M059J (cell line): ENCODE measurements at places on chromosomes 2 and 18.
A peak's percentile ranks its signal among the peaks of the same experiment; 100 is the strongest.

DNA sequence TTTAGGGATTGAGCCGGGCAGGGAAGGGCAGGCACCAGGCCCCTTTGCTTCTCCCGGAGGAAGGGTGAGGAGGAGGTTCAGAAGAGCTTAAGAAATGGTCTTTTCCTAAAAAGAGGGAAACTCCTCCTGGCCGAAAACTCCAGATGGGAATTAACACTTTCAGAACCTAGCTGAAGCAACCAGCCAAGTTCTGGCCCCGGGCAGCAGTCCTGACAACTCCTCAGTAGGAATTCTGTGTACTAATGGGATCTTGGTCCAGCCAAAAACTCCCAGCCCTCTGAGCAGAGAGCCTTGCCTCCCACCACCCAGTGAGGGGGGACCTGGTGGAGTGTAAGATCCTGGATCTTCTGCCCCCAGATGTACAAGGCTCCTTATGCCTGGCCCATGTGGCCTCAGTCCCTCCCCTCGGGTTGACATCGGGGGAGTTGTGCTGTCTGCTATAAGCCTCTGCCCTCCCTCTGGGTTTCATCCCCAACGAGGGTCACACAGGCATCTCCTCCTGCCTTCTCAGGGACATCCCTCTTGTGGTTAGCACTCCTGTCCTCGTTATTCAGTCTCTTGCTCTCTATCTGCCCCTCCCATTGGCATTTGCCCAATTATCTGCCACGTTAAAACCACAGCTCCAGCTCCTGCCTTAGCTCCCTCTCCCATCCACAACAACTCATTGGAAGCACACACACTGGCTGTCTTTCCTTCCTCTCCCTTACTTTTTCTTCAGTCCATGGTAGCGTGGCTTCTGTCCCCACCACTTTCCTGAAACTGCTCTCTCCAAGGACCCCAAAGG lies 184.6 kb downstream of the CYP26B1 start:
- DNase-seq = peak; percentile 77

DNA sequence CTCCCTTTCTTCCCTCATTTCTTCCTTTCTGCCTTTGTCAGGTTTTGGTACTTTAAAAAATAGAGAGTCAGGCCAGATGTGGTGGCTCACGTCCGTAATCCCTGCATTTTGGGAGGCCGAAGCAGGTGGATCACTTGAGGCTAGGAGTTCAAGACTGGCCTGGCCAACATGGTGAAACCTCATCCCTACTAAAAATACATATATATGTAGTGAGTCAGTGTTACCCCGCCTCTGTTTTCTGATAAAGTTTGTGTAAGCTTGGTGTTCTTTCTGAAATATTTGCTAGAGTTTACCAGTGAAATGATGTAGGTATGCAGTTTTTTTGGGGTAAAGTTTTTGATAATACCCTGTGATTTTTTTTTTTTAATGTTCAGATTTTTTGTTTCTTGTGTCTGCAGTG lies 58.8 kb downstream of the DGKD start:
- DNase-seq = peak; percentile 72

DNA sequence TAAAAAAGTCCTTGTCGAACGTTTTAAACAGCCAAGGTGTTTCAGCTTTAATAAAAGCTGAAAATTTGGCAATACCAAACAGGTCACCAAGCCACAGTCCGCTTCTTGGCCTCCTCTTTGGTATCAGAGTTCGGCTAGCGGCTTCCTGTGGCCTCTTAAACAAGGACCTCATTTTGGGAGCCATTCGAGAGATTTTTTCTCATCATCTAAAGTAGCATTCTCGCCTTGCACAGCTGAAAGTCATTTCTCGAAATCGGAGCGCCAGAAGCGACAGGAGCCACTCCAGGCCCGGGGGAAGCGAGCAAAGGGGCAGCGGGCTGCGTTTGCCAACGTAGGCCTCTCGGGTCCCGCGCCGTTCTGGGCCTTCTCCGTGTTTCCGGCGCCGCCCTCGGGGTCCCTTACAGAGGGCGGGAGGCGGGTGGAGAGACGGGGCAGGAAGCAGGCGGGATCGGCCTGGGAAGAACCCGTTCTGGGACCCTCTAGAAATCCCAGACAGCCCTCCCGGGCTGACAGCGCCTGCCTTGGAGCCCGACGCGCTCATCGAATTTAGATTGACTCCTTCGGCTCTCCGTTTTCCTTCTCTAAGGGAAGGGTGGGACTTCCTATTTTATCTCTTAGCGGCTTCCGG lies 522 bp upstream of the ZNF407 start:
- peak; percentile 66 for DNase-seq

DNA sequence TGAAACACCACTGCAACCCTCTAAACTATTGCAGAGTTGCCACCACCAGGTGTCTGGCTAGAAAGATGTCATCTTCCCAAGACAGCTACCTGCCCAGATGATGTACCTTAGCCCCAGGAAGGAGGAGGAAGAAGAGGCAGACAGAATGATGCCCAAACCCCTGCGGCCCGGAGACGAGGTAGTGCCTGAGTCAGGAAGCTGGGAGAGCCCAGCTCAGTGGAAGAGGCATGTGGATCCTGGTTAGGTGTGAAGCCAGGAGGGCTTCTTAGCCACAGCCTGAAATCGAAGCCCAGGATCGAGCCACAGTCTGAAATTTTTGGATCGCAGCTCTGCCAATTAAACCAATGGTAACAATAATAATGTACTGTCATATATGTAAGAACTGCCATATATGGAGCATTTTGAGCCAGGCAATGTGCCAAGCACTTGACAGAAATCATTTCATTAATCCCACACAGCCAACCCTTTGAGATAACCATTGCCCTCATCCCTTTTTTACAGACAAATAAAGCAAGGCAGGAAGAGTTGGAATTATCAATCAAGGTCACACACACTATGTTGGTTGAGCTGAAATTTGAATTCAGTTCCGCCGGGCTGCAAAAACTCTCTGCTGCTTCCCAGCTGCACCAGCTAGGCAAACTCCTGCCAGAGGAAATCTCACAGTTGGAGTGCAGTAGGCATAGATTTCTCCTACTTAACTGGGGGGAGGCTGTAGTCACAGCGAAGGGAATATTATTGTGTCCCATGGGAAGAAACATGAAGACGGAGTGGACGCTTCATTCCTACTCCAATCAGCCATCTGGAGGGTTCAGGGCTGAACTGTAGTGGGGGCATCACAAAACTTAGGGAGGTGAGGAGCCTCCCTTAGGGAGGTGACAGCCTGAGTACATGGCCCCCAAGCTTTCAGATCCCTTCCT lies 19.4 kb upstream of the CYP1B1 start:
- no peak for DNase-seq

GRCh38 chr2:133822517-133823225 lies 254.4 kb upstream of the NCKAP5 start:
- DNase-seq = no peak

DNA sequence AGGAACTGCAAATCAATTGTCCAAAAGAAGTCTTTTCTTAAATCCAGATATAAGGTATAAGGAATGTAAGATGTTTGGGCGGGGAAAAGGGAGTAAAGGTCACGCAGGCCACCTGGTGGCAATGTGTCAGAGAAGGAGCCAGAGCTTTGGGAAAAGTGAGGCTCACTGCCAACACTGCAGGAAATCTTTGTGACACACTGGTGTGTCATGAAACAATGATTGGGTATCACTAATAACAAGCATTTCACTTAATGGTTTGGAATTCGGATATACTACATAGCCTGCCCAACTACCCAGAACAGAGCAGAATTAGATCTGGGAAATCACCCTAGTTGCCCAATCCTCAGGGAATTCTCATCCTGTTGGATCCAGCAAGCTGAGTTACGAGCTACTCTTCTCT lies 61.0 kb downstream of the RBMS1 start:
- peak; percentile 89 for DNase-seq

- DNase-seq = peak; percentile 70
Measured at GRCh38 chr2:230161184-230161583, 58.6 kb downstream of the SP110 start.

GRCh38 chr2:85011098-85011497 lies 40.1 kb downstream of the KCMF1 start:
- no peak for DNase-seq

DNA sequence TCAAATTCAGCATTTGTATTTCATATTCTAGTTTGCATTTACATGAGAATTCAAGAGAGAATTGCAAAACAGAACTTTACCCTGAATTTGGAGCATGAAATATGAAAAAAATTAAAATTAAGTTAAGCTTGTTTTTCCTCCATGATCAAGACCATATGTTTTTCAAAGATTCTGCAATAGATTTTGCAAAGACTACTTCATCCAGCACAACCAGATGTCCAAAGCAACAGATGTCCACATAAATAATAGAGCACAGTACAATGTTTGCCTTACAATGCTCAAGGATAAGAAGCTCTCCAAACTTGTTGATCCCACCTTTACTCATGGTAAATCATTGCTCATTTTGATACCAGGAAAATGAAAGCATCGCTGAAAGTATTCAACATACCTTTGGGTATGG lies 25.6 kb downstream of the FAP start:
- DNase-seq = no peak

DNA sequence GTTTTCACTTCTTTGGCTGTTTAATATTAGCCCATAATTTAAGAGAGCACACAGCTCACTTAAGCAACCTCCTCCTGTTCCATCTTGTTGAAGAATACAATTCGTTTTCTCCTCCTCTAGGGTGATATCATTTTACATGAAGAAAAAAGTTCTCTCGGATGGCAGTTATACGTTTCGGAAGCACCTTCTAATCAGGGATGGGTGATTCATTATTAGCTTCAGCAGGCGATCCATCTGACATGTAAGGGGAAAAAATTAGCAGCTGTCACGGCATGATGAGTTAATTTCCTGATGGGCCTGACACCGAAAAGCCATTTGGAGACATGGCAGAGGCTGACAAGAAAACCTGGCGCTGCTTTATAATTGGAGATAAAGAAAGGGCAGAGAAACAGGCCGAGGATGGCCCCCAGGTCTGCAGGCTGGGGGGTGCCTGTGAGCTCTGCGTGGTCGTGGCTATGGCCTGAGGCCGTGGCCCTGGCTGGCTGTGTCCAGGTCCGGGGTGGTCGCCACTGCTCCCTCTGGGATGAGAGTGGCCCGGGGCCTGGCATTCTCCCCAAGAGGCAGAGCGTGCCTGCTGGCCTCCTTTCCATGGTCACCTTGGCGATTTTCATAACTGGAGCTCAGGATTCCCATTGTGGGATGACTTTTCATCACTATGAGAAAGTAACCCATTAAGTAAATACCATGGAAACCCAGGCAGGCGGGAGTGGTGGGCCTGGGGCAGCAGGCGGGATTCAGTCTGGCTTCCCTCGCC lies 140.1 kb downstream of the PTGR3 start:
- no peak for DNase-seq

- no peak for DNase-seq
Measured at GRCh38 chr2:86633155-86633651, 9.5 kb upstream of the RNF103 start.

DNA sequence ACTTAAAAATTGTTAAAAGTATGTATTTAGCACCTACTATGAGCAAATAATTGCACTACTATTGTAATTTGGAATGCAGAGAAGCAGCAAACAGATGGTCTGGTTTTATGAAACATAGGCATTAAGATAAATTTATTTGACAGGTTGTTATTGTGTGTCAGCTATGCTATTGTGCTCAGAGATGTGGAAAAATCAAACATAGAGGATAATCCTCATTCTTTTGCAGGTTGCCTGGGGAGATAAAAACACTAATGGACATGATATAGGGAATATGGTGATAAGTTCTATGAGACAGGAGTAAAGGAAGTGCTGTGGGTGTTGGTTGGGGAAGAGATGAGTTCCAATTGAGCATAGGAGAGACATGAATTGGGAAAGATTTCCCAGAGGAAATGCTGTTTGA lies 71.3 kb downstream of the PPP1R1C start:
- DNase-seq = peak; percentile 28

DNA sequence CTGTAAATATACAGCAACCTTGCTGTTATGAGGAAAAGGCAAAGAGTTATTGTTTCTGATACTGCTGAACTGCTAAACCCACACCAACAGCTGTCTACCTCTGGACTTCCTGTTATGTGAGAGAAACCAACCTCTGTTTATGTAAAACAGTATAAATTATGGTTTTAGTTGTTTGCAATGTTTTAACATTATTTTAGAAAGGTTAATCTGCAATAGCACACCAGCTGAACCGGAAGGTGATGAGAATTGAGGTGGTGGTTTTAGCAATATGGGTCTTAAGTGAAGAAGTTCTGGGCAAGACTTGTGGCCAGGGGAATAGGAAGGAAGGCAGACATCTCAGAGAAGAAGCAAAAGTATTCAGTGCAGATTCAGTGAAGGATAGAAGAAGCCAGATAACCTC lies 237.8 kb downstream of the PLCL1 start:
- no peak for DNase-seq

DNA sequence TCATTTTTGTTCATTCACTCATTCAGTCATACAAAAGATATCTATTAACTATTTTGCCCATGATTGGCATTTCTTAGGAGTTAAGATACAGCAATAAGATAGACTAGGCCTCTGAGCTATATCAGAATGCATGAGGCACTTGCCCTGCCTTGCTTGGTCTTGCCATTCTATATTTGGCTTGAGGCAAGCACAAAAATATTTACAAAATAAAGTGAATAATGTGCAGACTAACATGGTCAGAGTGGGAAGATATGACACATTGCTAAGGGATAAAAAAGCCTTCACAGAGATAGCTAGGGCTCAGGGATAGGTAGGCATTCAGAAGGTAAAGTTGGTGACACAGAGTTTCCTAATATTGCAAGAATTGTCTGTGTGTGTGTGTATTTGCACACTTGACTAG lies 75.0 kb upstream of the MMADHC start:
- no peak for DNase-seq

DNA sequence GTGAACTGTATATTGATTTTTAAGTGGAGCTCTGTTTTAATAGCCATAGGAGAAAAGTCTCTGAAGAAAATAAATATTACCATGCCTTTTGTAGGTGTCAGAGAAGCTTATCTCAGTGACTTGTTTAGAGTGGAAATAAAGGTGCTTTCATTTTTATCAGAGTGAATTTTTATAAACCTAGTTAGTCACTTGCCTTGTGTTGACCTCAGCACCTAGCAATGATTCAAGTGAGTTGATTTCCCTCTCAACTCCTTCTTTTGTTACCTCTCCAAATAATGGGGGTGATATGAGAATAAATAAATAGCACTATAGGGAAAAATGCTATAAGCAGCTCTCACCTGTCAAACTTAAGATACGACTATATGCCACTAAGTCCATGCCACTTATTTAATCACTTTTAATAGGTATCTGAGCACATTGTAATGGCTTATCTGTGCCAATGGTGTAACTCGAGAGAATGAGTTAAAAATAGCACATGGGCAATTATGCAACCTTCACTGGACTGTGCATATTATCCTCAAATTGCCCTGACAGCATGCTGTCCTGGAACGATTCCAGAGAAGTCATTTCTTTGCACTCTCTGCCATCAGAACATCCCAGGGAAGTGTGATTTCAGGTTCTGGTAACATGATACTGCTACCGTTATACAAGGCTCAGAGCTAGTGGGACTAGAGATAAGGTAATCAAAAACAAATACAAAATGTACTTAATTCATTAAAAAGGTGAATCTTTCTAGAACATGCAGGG lies 290.8 kb downstream of the CCDC85A start:
- peak; percentile 89 for DNase-seq

DNA sequence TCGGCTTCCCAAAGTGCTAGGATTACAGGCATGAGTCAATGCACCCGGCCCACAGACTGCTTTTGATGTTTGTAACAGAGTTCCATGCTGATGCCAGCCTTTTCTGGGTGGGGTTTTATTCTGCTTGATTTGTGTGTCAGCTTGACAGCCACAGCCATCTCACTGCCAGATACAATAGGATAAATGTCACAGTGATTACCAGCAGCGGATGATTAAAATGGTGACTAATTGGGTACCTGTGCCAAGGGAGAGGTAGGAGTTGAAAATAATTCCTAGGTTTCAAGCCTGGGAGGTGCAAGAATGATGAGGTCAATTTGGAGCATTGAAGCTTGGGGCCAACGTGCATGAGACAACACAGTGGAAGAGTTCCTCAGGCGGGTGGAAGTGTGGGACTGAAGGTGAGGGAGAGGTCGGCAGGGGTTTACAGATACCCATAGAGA lies 39.4 kb downstream of the SH2D6 start:
- DNase-seq = peak; percentile 94
